ENCODE measurements at places on chromosomes 7 and 10. TPM values are rescaled to one million over a fixed set of nuclear protein-coding genes. Genes with fewer than 3 reads are reported as not detected.

- no peak for DNase-seq
These were observed 21.3 kb downstream of the CYP2W1 start for GRCh38 chr7:1004018-1004852.

DNA sequence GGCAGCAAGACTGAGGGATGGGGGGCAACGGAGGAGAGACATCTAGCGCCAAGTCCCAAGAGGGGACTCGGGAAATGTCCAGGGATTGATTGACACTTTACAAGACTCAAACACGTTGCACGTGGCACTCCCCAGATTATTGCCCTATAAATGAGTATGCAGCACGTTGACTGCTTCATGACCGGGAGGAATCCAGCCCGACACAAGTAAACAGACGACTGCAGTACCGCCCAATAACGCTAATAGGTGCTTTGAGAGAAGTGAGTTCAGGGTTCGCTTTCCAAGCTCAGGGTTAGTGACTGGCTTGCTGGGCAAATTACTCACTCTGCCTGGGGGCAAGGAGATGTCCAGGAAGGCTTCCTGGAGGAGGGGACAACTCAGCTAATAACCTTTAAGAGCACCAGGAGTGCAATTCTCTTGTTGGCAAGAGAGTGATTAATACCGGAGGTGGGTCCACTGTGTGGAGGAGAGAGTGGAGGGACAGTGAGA, 73.3 kb upstream of the MYL10 start:
- DNase-seq: no peak

GRCh38 chr10:72097448-72098300, 9.3 kb upstream of the SPOCK2 start:
- no peak for DNase-seq

DNA sequence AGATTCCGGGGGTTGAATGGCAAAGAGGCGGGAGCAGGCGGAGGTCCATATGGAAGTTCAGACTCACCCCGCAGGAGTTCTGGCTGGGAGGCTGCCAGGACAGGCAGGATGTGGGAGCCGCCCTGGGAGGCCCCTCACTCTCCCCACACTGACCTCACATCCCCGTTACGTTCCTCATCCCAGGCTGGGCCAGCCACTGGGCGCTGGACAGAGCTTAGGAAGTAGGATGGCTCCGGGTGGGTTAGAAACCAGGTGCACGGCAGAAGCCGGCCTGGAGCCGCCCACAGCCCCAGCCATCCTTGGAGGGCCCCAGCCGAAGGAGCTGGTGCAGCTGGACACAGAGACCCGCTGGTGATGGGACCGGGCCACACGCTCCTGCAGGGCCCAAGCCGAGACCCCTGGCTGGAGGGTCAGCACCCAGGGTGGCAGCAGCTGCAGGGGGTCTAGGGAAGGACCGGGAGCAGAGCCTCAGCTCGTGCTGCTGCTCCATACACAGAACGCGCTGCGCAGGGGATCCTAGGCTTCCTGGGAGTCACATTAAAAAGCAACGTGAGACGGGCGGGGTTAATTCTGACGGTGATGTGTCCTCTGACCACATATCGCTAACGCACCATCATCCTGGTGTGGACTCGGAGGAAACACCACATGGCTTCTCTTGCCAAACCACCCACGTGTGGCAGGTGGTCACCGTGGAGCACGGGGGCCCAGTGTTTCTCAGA, 98.6 kb upstream of the DIP2C start:
- no peak for DNase-seq

DNA sequence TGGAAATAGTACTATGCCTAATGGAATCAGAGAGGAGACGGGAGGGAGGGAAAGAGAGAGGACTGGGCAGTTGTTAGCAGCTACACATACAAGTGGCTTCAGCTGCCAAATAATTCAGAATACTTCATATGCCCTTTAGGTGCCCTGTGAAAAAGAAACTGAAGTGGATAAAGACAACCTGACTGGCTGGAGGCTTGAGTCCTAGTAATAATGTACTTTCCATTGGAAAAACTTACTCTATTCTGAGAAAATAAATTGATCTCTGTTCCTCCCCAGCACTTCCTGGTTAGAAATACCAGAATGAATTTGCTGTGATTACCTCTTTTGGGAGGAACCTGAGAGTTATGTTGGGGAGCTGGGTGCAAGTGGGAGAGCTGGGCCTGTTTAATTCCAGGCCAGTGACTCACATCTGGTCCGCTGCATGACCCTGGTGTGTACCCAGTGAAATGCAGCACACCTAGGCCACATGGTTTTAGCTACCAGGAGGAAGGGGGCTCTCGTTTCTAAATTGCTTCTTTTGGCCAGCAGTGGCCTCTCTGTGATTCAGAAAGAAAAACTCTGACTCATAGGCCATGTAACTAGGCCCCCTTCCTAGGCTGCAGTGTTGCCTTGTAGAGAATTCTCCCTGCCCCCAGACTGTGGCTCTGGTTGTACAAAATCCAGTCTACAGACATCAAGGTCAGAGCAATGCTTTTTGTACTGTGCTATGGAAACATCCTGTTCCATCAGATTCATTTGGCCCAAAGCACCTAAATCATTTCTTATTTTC, 6.5 kb downstream of the AGFG2 start:
- DNase-seq: peak; percentile 59

- no peak for DNase-seq
These were observed 75.0 kb downstream of the PDGFA start for GRCh38 chr7:444606-445005.

DNA sequence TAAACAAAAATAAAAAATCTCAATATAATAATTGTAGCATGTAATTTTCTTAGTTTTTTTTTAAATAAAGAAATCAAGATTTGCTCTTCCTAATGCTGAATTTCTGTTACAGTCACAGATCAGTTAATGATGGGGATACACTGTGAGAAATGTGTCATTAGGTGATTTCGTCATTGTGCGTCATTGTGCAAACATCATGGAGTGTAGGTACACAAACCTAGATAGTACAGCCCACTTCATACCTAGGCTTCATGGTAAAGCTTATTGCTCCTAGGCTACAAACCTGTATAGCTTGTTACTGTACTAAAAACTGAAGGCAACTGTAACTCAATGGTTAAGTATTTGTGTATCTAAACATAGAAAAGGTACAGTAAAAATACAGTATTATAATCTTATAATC, 74.4 kb upstream of the LSM8 start:
- no peak for DNase-seq

DNA sequence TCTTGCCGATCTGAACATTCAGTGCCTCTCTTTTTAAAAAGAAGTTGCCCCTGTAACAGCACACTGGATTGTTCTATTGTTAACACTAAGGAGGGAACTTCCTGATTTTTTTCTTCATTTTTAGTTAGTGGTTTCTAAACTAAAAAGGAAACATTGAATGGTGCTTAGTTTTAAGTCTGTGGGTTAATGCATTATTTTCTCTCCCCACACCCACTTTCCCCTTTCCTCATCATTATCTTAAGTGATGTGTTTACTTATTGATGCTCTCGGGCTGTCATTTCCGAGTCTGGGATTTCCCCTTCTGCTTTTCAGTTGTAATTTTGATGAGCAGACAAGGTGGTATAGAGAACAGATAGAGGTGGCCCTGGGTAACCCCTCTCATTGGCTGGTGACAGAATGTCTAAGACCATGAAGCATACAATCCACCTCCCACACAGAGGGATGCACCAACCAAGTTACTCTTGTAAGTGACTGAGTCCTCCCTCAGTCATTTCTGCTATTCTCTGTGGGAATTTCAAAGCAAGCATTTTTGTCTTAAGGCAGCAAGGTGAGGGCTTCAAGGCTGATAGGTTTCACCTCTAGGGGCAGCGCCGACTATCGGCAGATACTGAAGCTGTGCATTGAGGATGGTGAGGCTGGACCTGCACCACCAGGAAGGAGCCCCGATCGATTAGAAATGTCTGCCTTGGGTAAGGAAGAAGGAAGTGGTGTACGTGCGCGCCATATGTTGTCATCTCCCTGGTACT, 49.5 kb downstream of the CHN2 start:
- DNase-seq: no peak

DNA sequence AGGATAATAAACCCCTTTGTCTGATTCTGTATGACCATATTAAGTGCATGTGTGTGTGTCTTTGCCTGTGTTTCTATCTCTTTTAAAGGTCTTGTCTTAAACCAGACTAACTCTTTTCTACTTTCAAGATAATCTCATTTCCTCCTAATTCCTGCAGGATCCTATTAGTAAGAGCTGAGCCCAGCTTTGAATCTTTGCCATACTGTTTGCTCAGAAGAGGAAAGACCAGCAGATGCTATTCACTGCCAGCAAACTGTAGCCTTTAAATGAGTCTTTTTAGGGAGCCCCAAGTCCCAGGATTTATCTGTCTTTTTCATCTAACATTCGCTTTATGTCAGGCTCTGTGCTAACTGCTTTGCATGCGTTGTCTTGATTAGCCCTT, 2.9 kb downstream of the GPR158 start:
- no peak for DNase-seq

DNA sequence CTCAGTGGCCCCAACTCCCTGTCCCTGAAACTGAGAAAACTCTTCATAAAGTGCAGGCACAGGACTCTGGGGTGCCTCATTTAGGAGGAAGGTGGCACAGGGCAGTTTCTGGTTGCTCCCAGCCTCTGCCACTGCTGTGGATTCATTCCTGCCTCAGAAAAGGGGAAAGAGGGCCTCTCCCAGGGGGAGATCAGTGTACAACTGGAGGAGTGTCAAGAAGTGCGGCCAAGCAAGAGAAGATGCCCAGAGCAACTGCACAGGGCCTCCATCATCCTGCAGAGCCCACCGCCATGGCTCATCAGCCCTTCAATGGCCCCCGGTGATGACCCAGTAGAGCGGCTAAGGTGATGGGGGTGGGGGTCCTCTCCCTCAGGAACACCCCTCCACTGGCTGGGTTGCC, 150.3 kb downstream of the PLXNA4 start:
- DNase-seq: no peak

DNA sequence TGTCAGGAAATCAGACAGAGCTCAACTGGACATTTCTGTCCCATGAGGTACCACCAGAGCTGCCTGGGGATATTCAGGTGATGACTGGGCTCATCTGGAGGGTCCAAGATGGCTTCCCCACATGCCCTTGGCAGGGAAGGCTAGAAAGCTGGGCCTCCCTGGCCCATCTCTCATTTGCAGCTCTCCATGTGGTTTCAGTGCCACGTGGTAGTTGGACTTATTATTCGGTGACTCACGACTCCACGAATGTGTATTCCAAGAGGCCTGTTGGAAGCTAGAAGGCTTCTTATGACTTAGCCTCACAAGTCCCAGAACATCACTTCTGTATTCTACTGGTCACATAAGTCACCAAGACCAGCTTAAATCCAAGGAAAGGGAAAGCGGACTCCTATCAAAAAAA, 22.8 kb downstream of the NSMCE4A start:
- no peak for DNase-seq

DNA sequence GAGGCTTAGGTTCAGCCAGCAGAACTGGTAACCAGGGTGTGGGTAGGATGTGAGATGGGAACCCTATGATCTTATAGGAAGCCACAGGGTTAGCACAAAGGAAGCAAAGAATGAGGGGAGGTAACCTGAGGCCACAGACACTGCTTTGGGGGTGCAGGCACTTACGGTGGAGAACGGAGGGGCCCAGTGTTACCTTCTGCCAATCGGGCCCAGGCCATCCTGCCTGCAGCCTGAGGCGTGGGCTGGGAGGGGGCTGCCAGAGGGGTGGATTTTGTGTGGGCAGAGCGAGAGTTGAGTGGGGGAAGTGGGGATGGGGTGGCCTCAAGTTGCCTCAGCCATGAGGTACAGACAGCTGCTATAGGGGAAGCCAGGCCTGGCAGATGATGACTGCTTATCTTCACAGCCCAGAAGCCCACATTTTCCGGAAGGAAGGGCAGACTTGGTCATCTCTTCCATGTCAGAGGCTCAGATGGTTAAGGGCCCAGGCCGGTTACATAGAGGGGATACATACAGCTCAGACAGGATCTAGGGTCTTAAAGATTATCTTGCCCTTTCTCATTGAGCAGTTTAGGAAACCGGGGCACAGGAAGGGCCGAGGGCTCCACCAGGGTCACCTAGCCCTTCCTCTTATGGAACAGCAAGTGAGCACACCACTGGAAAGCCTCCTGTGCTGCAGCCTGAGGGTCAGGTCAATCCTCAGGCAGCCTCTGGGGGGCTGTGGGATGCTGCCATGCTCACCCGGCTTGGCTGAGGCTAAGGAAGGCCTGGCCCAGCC, 24.4 kb upstream of the VSIR start:
- DNase-seq: no peak

DNA sequence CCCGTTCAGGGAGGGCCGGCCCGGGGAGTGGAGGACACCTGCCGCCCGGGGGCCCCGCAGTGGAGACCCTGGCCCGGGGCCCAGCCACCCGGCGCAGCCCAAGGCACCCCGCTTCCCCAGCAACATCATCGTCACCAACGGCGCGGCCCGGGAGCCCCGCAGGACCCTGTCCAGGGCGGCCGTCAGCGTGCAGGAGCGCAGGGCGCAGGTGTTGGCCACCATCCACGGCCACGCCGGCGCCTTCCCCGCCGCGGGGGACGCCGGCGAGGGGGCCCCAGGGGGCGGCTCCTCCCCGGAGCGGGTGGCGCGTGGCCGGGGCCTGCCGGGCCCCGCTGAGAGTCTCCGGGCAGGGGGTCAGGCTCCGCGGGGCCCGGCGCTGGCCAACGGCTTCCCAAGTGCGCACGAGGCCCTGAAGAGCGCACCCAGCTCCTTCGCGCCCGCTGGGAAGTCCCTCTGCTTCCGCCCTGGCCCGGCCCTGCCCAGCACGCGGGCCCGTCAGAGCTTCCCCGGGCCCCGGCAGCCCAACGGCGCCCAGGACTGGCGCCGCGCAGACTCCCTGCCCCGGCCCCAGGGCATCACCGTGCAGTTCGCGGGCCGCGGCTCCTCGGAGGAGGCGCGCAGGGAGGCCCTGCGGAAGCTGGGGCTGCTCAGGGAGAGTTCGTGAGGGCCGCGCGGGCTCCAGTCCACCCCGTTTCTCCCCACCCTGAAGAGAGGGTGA, 46.7 kb downstream of the PROSER2 start:
- no peak for DNase-seq

DNA sequence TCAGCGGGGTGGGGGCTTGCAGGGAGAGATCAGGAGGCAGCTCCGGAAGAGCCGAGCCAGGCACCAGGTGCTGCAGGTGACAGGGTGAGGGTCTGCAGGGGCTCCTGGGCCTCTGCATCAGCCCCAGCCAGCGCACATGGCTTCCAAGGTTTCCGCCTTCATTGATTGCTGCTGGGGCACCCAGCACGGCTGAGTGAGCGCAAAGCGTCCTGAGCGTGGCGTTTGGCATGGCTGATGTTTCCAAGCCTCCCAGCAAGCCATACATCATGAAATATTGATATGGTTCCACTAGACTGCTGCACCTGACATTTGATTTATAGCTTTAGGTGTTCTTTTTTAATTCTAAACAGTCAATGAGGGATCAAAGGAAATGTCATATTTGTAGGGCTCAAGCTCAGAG, 259.0 kb downstream of the WDR37 start:
- no peak for DNase-seq

ST8SIA6 gene
- not detected for total RNA-seq

OR2A12 gene
- not detected for total RNA-seq

OR2F1 gene
- not detected for total RNA-seq

ATOH7 gene
- total RNA-seq: not detected

PRTFDC1 gene
- 3.6 TPM for total RNA-seq

FAM25A gene
- total RNA-seq: not detected

CDC14C gene
- not detected for total RNA-seq

GRM3 gene
- not detected for total RNA-seq
